NCI-H774 (cell line): ENCODE measurements at places on chromosomes 3 and 15.

- DNase-seq = no peak
Measured at GRCh38 chr3:146561879-146562278, 17.5 kb upstream of the PLSCR1 start.

DNA sequence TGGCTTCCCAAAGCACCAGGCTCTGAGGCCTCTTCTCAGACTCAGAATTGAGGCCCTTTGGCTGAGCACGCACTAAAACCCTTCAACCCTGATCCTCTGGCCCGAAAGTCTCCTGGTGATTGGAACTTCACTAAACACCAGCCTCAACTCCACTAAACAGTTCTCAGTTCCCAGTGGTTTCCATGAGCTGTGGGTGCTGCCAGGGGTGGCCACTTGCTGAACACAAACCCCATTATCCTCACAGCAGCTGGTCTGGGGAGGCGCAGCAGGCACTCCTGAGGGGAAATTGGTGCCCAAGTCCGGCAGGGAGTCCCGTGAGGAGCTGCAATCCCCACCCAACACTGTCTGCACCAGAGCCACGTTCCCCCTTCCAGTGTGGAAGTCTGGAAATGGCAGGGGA lies 3.8 kb upstream of the CLK3 start:
- DNase-seq = no peak

- no peak for DNase-seq
Measured at GRCh38 chr3:187198490-187198889, 1.2 kb downstream of the RTP1 start.

- DNase-seq = no peak
Measured at GRCh38 chr3:178147001-178147400, 389.2 kb upstream of the KCNMB2 start.
